CD4-positive, alpha-beta T cell treated with Interleukin-1 beta for 1 hour (primary cell): ENCODE measurements at places on chromosomes 7 and 10.

- peak; percentile 40 for DNase-seq
Observed at GRCh38 chr7:107147464-107148393, 21.1 kb upstream of the HBP1 start.

- no peak for DNase-seq
Observed at GRCh38 chr10:83469728-83470331, 669.5 kb upstream of the GHITM start.

DNA sequence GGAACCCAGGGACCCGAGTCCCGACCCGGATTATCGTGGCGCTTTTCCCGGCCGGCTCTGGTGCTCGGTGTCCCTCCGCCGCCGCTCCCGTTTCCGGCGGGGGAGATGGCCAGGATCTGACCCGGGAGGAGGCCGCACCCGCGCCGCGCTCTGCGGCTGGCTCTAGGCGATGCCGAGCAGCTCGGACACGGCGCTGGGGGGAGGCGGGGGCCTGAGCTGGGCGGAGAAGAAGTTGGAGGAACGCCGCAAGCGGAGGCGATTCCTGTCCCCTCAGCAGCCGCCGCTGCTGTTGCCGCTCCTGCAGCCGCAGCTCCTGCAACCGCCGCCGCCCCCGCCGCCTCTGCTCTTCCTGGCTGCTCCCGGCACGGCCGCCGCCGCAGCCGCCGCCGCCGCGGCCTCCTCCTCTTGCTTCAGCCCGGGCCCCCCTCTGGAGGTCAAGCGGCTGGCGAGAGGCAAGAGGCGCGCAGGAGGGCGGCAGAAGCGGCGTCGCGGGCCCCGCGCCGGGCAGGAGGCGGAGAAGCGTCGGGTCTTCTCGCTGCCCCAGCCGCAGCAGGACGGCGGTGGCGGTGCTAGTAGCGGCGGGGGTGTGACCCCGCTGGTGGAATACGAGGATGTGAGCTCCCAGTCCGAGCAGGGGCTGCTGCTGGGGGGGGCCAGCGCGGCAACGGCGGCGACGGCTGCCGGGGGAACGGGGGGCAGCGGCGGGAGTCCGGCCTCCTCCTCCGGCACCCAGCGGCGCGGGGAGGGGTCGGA lies 593 bp downstream of the CDK13 start:
- peak; percentile 39 for DNase-seq

DNA sequence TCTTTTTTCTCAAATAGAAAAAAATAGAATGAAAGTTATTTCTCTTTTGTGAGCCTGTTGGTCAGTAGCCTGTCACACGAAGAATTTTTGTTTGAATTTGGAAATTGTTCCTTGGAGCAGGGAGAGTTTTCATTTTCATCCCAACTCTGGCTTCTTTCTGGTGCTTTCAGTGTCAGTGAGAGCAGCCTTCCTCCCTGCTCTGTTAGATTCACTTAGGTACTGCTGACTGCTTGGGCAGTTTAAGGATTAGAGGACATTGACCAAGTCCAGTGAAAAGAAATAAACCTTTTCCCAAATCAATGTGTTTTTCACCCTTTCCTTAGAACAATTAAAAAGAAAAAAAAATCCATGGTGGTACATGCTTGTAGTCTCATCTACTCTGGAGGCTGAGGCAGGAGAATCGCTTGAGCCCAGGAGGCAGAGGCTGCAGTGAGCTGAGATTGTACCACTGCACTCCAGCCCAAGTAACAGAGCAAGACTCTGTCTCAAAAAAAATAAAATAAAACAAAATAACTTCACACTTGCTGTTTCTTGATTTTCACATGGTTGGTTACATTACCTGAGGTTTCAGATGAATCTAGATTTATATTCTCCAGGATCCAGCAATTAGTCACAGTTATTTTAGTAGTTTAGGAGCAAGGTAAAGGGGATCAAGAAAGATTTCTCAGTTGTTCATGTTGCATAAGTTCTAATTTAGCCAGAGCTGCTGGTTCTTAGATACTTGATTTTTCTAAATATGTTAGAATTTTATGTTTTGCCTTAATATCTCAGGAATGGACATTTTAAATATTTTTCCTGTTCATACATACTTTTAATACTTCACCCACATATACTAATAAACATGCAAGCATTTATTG lies 63.1 kb downstream of the ZNRF2 start:
- DNase-seq: no peak

DNA sequence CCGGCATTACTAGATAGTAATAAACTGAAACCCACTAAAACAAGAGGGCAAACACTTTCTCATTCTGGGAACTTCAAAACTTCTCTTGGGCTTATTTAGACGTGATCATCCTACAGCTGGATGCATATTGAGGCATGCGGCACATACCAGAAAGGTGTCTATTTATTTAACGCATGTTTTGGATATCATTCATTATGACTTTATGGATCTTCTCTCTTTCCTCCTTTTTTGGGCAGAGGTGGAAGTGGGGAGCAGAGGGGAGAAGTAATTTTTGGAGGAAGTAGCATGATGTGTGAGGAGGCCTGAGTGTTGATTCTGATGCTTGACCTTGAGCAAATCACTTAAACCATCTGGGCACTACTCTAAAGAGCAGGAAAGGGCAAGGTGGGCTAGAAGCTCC lies 270.6 kb downstream of the TRIL start:
- DNase-seq: no peak

DNA sequence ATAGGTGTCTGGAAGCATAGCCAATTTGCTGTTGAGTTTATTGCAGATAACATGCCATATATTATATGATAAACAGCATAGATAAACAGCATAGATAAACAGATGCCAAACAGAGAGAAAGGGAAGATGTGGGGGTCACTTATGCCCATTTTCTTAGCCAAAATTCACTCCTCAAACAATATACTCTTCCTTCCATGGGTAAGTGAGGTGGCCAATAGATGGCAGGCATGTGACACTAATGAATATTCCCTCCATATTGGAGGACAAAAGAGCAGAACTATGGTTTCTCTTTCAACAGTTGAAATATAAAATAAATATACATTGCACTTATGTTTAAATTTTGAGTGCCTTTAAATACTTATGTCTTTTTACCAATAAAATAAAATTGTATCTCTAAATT lies 1212.8 kb downstream of the REEP3 start:
- no peak for DNase-seq

DNA sequence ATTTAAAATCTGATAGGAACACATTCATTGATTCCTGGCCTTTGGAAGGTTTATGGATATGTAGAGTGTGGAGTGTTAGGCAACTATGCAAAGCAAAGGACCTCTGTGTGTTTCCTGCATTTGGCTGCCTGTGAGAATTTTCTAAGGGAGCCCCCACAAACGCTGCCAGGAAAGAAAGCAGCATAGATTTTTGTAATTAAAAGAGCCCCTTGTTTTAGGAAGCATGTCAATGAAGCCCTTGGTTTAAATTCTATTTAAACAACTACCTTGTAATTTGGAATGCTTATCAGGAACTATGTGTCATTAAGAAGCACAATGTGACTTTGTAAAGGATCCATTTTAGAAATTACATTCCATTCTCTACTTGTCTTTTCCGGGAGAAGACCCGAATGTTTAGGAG lies 742.5 kb downstream of the NXPH1 start:
- DNase-seq: no peak

DNA sequence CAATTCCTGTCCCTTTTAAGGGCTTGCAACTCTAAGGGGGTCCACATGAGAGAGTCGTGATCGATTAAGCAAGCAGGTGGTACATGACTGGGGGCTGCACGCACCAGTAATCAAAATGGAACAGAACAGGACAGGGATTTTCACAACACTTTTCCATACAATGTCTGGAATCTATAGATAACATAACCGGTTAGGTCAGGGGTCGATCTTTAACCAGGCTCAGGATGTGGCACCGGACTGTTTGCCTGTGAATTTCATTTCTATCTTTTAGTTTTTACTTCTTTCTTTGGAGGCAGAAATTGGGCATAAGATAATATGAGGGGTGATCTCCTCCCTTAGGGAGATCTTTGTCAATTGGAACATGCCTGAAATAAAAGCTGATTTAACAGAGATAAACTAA lies 370.1 kb downstream of the IPMK start:
- no peak for DNase-seq

GRCh38 chr7:102273749-102274712 lies 12.6 kb upstream of the SH2B2 start:
- no peak for DNase-seq

DNA sequence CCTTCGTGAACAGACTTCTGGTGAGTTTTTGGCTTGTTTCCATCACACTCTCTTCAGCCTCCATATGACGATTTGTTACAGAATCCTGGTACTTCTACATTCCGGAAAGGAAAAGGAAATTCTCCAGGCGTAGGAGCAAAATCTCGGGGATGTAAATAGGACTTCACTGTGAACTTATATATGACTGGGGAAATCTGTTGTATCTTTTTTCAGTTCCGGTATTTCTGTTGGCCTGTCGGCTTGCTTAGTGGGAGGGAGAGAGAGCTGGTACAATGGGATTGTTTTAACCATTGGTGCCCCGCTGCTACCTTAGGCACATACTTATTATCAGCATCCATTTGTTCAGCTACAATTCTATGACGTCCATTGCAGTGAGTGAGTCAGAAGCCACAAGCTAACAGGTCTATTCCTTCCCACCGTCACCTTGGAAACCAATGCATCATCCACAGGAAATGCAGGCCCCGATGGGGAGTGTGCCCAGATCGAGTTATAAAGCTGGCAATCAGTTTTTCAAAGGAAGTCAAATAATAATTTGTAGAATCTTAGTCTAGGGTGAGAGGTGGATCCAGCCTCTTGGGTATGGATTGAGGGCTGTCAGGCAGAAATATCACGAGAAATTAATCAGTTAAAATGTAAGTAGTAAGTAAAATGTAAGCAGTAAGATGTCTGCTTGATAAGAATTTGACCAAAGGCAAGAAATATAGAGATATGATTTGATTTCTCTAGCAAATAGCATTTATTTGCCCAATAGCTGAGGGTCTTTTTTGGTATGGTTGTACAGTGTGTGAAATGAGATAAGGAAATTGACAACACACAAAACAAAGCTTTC lies 92.0 kb upstream of the MKLN1 start:
- peak; percentile 85 for DNase-seq

- DNase-seq: no peak
Observed at GRCh38 chr10:124971276-124971675, 29.4 kb downstream of the ZRANB1 start.

- no peak for DNase-seq
Observed at GRCh38 chr10:127850944-127851343, 41.8 kb downstream of the CLRN3 start.

GRCh38 chr10:34078017-34078744 lies 736.9 kb downstream of the PARD3 start:
- DNase-seq: no peak

- no peak for DNase-seq
Observed at GRCh38 chr7:3217166-3217565, 83.9 kb upstream of the SDK1 start.

DNA sequence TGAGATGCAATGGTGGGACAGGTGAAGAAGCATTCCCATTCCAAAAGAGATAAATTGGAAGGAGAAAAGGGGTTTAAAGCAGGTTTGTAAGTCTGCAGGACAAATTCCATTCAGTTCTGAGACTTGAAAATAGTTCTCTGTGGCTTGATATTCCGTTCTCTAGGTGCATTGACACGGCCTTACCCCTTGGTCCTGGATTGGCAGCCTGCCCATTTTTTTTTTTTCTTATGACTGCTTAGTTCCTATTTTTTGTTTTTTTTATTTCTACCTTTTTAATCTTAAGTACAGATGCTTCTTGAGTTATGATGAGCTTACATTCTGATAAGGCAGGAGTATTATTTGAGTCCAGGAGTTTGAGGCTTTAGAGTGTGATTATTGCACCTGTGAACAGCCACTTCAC lies 70.6 kb downstream of the MLLT10 start:
- no peak for DNase-seq

DNA sequence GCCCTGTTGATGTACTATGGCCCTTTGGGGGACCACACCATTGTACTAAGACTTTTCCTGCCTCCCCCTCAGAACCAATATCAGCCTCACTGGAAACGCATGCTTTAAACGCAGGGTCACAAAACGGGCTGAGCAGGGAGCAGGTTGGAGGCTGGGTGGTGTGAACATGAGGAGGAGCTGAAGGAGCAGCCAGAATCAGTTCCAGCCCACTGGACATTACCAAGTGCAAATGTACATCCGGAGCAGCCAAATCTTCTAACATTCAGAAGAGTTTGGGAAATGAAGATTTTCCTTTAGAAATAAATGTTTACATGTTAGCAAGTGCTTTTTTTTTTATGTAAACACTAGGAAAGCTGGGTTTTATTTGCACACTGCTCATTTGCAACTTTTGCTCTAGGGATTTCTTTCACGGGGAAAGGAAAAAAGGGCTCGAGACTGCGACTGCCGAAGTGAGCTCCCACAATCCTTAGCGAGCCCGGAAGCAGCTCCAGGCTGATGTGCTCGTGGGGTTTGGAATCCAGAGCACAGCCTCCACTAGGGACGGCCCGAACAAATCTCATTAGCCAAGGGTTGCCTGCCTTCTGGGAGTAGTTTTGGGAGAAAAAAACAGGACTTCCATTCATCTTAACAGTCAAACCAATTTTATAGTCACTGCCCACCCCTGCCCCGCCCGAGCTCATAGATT lies 108.0 kb upstream of the YAE1 start:
- no peak for DNase-seq

GRCh38 chr10:17077346-17077781 lies 52.2 kb downstream of the CUBN start:
- no peak for DNase-seq

DNA sequence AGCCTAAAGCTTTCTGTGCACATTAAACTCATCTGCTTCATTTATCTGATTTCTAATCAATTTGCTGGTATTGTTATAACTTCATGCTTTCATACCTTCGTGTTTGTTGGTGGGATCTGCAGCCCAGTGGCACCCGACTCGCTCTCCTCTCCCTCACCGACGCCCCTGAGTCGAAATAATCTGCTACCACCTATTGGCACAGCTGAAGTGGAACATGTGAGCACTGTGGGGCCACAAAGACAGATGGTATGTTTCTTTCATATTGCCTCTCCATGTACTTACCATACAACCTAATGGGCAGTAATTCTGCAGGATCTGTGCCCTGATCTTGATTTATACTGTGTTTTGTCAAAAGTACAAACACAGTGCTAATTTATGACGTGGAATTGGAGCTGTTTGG lies 12.4 kb downstream of the DNAJC9 start:
- DNase-seq: no peak

GRCh38 chr10:95873651-95874050 lies 34.1 kb upstream of the CC2D2B start:
- DNase-seq: no peak

- DNase-seq: no peak
Observed at GRCh38 chr10:91328320-91328984, 81.7 kb upstream of the HECTD2 start.
